ENCODE measurements at places on chromosomes 4 and X.

- no peak for DNase-seq
Observed at GRCh38 chr4:95510877-95511276, 37.9 kb downstream of the UNC5C start.

DNA sequence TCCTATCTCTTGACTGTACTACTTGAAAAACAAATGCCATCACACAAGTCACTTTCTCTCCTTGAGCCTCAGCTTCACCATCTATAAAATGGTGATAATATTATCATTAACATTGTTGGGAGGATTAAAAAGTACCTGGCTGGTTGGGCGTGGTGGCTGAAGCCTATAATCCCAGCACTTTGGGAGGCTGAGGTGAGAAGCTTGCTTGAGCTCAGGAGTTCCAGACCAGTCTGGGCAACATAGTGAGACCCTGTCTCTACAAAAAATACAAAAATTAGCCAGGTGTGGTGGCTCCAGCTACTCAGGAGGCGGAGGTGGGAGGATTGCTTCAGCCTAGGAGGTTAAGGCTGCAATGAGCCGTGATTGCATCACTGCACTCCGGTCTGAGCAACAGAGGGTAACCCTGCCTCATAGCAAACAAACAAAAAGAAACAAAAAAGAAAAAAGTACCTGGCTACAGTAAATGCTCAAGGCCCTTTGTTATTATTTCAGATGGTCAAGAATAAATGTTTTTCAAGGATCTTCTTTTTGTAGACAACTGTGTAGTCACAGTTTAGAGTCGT, 120.3 kb downstream of the CHRNA9 start:
- no peak for DNase-seq

DNA sequence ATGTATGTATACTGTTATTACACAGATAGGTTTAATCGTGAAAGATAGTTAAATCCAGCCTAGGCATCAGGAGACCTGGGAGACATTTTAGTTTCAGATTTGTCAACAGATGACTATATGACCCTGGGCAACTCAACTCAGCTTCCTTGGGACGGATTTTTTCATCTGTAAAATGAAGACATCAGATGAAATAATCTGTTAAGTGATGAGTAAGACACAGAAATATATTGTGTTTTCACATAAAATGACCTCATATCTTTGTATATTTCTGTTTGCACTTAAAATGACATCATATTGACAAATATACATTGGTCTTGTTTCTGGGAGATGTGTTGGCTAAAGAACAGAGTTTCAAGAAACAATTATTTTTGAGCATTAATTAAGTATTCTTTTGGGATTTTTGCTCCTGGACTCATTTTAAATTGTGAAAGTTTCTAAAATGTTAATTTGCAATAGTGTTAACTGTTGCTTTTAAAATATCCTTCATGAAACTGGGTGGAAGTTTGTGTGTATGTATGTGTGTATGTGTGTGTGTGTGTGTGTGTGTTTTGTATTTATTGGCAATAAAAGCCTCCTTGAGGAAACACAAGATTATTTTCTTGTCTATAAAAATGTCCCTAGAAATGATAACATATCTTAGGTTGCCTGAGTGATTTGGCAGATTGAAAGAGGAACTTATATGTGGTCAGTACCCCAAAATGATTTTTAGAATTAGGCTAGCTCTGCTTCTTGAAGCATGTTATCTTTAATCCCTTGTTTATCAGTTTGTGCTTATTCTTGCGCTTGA, 29.1 kb upstream of the MMAA start:
- no peak for DNase-seq

- no peak for DNase-seq
Observed at GRCh38 chr4:48175328-48175727, 41.3 kb upstream of the TXK start.

GRCh38 chrX:47228550-47229270, 4.1 kb upstream of the USP11 start:
- DNase-seq: no peak

DNA sequence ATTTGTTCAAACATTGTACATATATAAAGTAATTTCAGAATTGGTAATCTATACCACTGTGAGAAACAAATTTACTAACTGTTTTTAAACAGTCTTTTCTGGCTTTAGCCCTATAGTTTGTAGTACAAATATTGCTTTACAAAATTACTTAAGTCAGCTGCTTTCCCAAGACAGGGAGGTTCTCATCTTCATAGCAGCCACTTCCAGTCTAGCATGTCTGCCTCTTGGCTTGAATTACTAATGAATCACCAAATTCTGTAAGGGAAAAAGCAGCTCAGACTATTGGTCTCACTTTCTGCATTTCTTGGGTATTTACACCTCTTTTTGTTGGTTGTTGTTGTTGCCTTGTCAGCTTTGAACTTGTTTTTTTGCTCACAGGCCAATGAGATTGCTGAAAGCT, 187.2 kb downstream of the NPFFR2 start:
- DNase-seq: no peak
